ENCODE measurements at places on chromosomes 5 and 9.

- DNase-seq = no peak
Observed at GRCh38 chr5:123690821-123691220, 178.8 kb downstream of the CSNK1G3 start.

GRCh38 chr5:7650755-7651154 is 200.2 kb downstream of the CFAP90 start:
- DNase-seq = no peak

DNA sequence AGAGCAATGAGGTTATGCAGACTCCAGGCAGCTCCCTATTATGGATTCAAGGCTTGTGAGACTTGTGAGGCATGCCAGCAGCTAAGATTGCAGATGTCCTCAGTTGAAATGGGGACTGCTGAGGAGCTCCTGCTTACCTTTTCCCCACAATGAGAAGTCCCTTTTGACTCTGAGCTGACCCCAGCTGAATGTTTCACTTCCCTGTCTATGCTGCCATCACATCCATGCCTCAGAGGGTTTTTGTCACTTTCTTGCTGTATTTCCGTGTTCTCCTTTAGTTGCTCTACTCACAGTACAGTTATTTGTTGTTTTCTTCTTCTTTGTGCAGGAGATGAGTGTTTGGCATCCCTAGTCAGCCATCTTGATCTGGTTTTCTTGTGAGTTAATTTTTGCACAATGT is 18.8 kb upstream of the OR2S2 start:
- DNase-seq = no peak

DNA sequence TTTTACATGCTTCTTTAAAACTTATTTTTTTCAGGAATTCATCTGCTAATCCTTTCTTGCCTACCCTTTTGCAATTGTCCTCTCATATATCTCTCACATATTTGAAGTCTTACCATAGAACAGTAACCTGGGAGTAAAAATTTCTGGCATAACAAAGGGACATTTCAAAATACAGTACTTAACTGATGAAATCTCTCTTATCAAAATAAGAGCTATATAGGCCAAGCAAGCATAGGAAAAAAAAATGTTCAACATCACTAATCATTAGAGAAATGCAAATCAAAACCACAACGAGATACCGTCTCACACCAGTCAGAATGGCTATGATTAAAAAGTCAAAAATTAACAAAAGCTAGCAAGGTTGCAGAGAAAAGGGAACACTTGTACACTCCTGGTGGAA is 2062.7 kb upstream of the CDH6 start:
- DNase-seq = no peak

- DNase-seq = no peak
Observed at GRCh38 chr9:117678871-117679270, 25.3 kb upstream of the TLR4 start.

DNA sequence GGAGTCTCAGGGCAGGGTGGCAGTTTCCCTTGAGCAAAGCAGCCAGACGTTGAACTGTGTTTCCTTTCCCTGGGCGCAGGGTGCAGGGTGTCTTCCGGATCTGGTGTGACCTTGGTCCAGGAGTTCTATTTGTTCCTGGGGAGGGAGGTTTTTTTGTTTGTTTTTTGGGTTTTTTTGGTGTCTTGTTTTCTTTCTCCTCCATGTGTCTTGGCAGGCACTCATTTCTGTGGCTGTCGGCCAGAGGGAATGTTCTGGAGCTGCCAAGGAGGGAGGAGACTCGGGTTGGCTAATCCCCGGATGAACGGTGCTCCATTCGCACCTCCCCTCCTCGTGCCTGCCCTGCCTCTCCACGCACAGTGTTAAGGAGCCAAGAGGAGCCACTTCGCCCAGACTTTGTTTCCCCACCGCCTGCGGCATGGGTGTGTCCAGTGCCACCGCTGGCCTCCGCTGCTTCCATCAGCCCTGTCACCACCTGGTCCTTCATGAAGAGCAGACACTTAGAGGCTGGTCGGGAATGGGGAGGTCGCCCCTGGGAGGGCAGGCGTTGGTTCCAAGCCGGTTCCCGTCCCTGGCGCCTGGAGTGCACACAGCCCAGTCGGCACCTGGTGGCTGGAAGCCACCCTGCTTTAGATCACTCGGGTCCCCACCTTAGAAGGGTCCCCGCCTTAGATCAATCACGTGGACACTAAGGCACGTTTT is 3.5 kb upstream of the PHYHD1 start:
- DNase-seq = no peak

DNA sequence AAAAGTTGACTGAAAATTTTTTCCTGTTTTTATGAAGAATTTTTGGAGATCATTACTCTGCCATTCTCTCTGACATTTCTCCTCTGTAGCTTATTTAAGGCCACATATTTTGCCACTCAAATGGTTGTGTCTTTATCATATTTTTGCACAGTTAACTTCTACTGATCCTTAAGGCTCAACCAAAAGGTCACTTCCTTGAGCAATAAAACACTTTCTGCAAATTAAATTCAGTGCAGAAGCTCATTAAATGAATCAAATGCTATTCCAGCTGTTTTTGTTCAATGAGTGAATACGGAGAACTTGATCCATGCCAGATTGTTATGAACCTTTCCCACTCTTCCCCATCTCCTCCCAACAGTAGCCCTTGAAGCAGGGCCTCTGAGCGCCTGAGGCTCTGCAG is 93.8 kb upstream of the EPB41L4A start:
- no peak for DNase-seq

- DNase-seq = no peak
Observed at GRCh38 chr9:128637656-128638055, 19.0 kb downstream of the DYNC2I2 start.

GRCh38 chr5:14168144-14168792 is 25.1 kb downstream of the TRIO start:
- no peak for DNase-seq

GRCh38 chr9:115114084-115114483 is 3.9 kb downstream of the TNC start:
- no peak for DNase-seq

DNA sequence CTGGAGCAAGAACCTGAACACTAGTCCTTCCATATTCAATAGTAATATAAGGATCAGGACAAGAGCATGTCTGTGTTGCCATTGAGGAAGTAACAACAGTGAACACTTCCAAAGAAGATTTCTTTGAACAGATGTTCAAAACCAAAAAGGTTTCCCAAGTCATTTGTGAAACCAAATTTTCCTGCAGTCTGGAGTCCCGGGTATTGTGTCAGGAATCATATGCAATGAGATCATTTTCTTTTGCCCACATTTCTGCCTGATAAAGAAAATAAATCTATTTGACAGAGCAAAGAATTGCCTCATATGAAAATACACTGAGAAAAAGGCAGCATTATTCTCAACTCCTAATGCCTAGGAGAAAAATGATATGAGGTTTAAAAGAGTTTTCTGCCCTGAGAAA is 151.7 kb downstream of the SNX18 start:
- no peak for DNase-seq

GRCh38 chr9:116704470-116704869 is 17.4 kb downstream of the TRIM32 start:
- DNase-seq = no peak

GRCh38 chr5:89117124-89117644 is 234.2 kb upstream of the MEF2C start:
- DNase-seq = no peak
